Bronchial epithelial cell (primary cell): ENCODE measurements at places on chromosomes 5 and 9. TPM values are rescaled to one million over a fixed set of nuclear protein-coding genes. Genes with fewer than 3 reads are reported as not detected.
A peak's percentile ranks its signal among the peaks of the same experiment; 100 is the strongest.

The GABBR2 gene
- not detected in 2 replicates for total RNA-seq

The CCL27 gene
- total RNA-seq, result 0.26 TPM in 1 of 2 replicates, not detected in the other

GRCh38 chr9:107260437-107261081 is 22.5 kb upstream of the RAD23B start:
- DNase-seq, result no peak

The SKIC3 gene
- total RNA-seq, result 117 and 125 TPM in 2 replicates

The HACD4 gene
- total RNA-seq, result 0.79 and 2.4 TPM in 2 replicates

The KLHL3 gene
- total RNA-seq, result 0.53 and 0.90 TPM in 2 replicates

- peak; percentile 47 for DNase-seq
Observed at GRCh38 chr5:58363461-58364249, 96.2 kb downstream of the PLK2 start.

The SPEF2 gene
- total RNA-seq, result 0.77 and 1.1 TPM in 2 replicates

GRCh38 chr5:31847354-31847753 is 208.4 kb downstream of the PDZD2 start:
- no peak for DNase-seq

GRCh38 chr9:3528451-3528850 is 2.6 kb upstream of the RFX3 start:
- no peak for DNase-seq

DNA sequence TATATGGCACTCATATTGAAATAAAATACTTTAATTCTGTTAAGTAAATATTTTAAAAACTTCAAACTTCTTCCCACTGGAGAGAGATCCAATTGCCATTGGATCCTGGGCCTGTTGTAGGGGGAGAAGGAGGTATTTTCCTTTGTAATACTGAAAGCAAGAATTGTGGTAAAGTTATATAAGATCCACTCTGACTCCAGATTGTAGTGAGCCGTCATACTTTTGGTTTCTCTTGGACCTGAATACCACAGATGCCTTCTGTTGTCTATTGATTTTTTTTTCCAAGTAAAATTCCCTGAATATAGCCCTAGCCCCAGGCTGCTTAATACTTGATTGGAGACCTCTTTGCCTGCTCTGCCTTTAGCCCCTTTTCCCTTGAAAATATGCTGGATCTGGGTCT is 86.9 kb downstream of the ATG10 start:
- no peak for DNase-seq

The RABEPK gene
- total RNA-seq, result 29.1 and 41.3 TPM in 2 replicates

The ECSCR gene
- not detected in 2 replicates for total RNA-seq

The PRRX2 gene
- total RNA-seq, result 0.13 TPM in 1 of 2 replicates, not detected in the other

The LAMC3 gene
- total RNA-seq, result not detected in 2 replicates

The SV2C gene
- not detected in 2 replicates for total RNA-seq

- DNase-seq, result no peak
Observed at GRCh38 chr9:124206391-124206790, 51.4 kb upstream of the NEK6 start.

- peak; percentile 8 for DNase-seq
Observed at GRCh38 chr5:83149671-83150070, 72.3 kb downstream of the XRCC4 start.

The CDC20B gene
- not detected in 2 replicates for total RNA-seq

DNA sequence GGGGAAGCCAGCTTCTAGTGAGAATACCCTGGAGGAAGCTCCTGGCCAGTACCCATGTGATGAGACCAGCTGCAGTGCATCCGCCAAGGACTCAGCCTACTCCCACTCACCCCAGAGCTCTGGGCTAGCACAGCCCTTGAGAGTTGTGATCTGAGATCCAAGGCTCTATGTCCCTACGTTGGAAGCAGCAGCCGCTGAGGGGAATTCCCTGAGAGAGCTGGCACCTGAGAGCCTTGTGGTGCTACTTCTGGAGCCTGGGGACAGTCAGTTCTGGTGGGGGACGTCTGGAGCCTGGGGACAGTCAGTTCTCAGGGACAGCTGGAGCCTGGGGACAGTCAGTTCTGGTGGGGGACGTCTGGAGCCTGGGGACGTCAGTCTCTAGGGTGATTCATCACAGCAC is 39.2 kb downstream of the PDZD2 start:
- DNase-seq, result no peak

- DNase-seq, result no peak
Observed at GRCh38 chr5:165360784-165361542, 1855.5 kb downstream of the MAT2B start.

DNA sequence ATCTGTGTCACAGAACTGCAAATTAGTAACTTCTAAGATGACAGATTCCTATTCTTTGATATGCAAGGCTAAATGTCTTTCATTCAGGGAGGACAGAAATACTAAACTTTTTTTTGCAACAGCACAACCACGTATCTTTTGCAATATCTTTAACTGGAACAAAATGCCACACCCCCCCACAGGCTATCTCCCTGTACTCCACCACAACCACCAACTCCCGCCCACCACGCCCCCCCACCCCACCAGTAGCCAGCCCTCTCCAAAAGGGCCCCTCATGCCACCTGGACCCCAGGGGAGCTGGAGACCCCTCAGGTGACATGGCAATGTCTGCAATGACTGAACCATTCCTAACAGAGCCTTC is 131.8 kb downstream of the ROR2 start:
- DNase-seq, result no peak

GRCh38 chr5:32600054-32600622 is 14.8 kb downstream of the SUB1 start:
- DNase-seq, result peak; percentile 63

- DNase-seq, result no peak
Observed at GRCh38 chr9:77429928-77430327, 218.2 kb downstream of the GNA14 start.

DNA sequence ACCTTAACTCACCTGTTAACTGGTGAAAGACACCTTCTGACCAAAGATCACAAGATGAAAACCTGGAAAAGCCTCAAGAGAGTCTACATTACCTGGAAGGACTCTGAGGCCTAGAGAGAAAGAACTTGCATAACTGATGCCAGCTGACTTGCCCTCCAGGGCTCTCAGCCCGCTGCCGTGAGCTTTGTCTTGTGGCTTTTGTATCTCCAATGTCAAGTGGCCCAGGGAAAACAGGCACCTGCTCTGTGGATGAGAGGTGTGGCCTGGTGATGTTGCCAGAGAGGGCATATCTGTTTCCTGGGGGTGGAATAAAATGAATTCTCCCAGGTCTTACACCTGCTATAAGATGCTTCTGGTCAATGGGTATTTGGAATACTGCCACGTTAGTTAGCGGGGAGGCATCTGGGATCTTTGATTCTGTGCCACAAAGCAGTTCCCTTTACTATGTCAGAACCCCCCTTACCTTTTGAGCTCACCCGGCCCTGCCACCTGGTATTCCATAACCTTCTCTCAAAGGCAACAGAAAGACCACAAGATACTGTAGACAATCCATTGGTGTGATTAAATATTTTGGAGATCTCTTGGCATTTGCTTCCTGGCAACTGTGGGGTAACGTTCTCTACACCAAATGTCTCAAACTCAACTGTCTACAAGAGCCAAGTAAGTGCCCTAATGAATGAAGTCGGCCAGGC is 54.9 kb upstream of the N4BP3 start:
- DNase-seq, result no peak

DNA sequence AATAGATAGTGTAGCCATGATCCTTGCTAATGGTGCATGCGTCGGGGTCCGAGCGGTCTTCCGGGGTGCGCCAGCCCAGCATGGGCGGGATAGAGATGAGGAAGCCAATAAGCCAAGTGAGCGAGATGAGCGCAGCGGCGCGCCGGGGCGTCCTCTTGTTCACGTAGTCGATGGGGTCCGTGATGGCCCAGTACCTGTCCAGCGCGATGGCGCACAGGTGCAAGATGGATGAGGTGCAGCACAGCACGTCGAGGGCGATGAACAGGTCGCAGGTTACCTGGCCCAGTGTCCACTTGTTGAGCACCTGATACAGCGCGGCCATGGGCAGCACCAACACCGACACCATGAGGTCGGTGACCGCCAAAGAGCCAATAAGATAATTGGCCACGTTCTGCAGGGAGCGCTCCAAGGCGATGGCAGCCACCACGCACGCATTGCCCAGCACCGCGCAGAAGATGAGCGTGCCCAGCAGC is 1.1 kb downstream of the HTR1A start:
- DNase-seq, result no peak

The F12 gene
- 5.0 and 7.9 TPM in 2 replicates for total RNA-seq

- no peak for DNase-seq
Observed at GRCh38 chr5:16666130-16666882, 49.5 kb upstream of the RETREG1 start.

The PRR7 gene
- total RNA-seq, result 3.1 and 5.0 TPM in 2 replicates

DNA sequence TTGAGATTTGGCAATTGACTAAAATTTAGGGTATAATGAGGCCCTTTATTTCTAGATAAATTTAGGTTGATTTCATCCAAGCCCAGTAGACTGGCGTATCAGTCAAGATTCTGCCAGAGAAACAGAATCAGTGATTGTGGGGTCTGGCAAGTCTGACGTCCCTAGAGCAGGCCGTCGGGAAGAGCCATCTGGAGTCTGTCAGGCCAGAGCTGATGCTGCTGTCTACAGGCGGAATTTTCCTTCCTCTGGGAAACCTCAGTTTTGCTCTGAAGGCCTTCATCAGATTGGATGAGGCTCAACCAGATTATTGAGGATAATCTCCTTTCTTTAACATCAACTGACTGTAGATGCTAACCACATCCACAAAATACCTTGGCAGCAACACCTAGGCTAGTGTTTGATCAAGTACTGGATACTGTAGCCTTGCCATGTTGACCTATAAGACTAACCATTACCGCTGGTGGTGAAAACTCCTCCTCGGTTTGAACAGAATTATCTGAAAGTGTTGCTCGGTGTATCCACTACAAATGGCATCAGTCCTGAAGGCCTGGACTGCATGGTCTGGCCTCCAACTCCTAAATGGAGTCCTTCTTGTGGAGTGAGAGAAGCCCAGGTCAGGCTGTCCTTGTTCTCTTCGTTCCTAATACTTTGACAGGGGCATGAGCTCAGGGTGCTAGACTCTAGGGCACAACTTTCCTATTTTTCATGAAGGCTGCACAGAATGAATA is 83.2 kb upstream of the ANKH start:
- DNase-seq, result no peak

- no peak for DNase-seq
Observed at GRCh38 chr5:89065919-89066318, 182.9 kb upstream of the MEF2C start.

The ADAMTS13 gene
- 0.53 and 1.0 TPM in 2 replicates for total RNA-seq

- DNase-seq, result no peak
Observed at GRCh38 chr5:126438267-126438666, 15.1 kb downstream of the GRAMD2B start.

DNA sequence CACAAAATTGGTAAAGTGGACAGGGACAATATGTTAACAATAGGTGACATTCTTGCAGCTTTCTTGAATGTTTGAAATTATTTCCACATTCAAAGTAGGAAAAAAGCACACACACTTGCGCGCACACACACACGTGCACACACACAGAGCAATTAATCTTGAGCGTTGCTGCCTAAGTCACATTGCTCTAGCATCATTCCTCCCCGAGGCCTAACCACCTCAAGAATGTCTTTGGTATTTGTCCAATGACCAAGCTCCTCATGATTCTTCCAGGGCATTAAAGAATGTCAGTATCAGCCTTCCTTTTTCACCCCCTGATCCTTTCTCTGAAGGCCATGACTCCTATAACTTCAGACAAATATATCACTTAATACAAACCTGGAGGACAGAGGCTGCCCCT is 198.1 kb downstream of the NPR3 start:
- no peak for DNase-seq

DNA sequence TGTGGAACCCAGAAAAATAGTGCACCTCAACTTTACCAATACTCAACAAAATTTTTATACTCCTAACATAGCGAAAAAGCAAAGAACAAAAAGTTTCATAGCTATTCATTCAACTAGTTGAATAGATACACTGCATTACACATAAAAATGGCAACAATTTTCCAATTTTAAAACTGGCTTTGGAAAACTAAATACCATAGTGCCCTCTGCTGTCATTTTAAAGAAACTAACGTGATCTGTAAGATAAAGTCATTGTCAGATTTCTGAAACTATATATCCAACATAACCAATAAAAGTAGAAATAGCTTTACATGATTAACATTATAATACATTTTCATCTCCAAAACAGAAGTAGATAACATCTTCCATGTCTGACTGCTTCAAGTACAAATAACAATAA is 31.6 kb downstream of the DTWD2 start:
- peak; percentile 32 for DNase-seq

The ARHGAP26 gene
- total RNA-seq, result 17.1 and 23.8 TPM in 2 replicates

DNA sequence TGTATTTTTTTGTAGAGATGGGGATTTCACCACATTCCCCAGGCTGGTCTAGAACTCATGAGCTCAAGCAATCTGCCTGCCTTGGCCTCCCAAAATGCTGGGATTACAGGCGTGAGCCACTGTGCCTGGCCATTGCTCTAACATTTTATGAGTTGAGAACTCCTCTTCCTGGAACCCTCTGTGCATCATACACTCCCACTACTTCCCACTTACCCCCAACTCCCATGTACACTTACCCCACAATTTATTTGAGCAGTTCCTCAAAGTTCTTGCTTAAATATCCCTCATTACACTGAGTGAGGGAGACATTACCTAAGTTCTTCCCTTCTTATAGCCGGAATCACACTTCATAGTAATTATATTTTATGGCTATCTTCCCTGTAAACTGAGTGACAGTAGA is 42.9 kb upstream of the GALNT10 start:
- no peak for DNase-seq

The TRAF1 gene
- 0.79 and 1.0 TPM in 2 replicates for total RNA-seq

GRCh38 chr5:59874675-59875074 is 18.9 kb downstream of the PDE4D start:
- DNase-seq, result no peak

DNA sequence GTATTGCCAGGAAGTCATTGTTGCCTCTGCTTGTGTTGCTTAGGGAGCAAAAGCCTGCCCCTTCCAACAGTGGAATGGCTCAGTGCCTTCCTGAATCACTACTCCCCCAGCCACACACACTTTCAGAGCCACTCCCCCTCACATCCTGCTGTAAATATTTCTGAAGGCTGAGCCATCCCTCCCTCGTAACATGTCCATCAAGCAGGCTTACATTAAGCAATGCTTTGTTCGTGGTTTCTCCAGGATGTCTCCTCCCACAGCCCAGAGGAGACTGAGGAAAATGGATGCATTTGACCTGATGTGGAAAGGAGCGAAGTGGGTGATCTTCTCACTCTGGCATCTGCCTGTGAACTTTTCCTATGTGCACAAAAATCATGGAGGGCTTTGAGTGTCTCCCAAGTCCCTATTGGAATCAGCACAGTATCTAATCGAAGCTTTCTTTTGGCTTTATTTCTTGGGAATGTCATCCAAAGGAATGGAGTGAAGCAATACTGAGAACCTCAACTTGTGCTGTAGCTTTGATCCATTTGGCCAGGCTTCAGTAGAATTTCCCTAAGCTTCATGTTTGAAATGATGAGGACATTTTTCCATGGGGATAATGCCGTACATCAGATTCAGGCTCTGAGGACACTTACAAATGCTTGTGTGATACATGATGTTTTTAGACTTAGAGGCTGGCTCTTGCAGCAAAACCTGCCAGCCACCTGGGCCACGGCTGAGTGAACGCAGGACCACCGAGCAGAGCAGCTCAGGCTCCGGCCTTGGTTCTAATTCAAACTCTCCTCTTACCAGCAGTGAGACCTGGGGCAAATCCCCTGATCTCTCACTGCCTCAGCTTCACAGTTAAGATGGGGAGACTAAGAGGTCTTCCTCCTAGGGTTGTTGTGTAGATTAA is 389.1 kb downstream of the ENC1 start:
- DNase-seq, result peak; percentile 100
